A549 treated with AZD2906 at 1 μM for 4 hours (cell line): ENCODE measurements at places on chromosomes 1 and 21. TPM values are rescaled to one million over a fixed set of nuclear protein-coding genes. Genes with fewer than 3 reads are reported as not detected.

KLHDC8A gene
- total RNA-seq: 0.63 to 1.4 TPM (median 0.78 TPM) in 5 replicates

ANGPTL3 gene
- total RNA-seq: not detected in 5 replicates

TRIM17 gene
- not detected in 5 replicates for total RNA-seq

PKN2 gene
- 9.9 to 16.1 TPM (median 12.8 TPM) in 5 replicates for total RNA-seq

TTC34 gene
- total RNA-seq: 0.02 to 0.05 TPM (median 0.03 TPM) in 5 replicates

PTPN14 gene
- 9.3 to 12.1 TPM (median 11.2 TPM) in 5 replicates for total RNA-seq

ASCL5 gene
- total RNA-seq: 0.08 to 0.16 TPM (median 0.09 TPM) in 5 replicates

DCST2 gene
- total RNA-seq: 0.37 to 1.2 TPM (median 0.71 TPM) in 5 replicates

LRRC40 gene
- 7.9 to 12.4 TPM (median 9.6 TPM) in 5 replicates for total RNA-seq

SCYL3 gene
- total RNA-seq: 2.3 to 3.3 TPM (median 2.8 TPM) in 5 replicates

NBPF10 gene
- 0.92 to 1.3 TPM (median 1.2 TPM) in 5 replicates for total RNA-seq

IL24 gene
- total RNA-seq: 0.31 to 0.55 TPM (median 0.39 TPM) in 5 replicates

F5 gene
- total RNA-seq: 0.06 to 0.45 TPM (median 0.16 TPM) in 5 replicates

GNAT2 gene
- 0.07 to 0.10 TPM in 2 of 5 replicates, not detected in the others for total RNA-seq

SYCP1 gene
- not detected in 5 replicates for total RNA-seq

PROK1 gene
- total RNA-seq: not detected in 5 replicates

CENPL gene
- total RNA-seq: 11.4 to 14.7 TPM (median 12.6 TPM) in 5 replicates

CR1L gene
- 0.15 TPM in 1 of 5 replicates, not detected in the others for total RNA-seq

RGS1 gene
- total RNA-seq: not detected in 5 replicates

COL24A1 gene
- 0.01 to 0.05 TPM (median 0.02 TPM) in 5 replicates for total RNA-seq

BEND5 gene
- total RNA-seq: not detected in 5 replicates

CLIC6 gene
- 0.06 to 0.10 TPM (median 0.09 TPM) in 5 replicates for total RNA-seq

PTGER3 gene
- 0.01 TPM in 1 of 5 replicates, not detected in the others for total RNA-seq

NBPF4 gene
- total RNA-seq: 0.08 to 0.11 TPM (median 0.10 TPM) in 4 of 5 replicates, not detected in the other

SPATA1 gene
- 0.66 to 1.1 TPM (median 0.80 TPM) in 4 of 5 replicates, not detected in the other for total RNA-seq

ARTN gene
- total RNA-seq: 0.14 to 0.39 TPM (median 0.28 TPM) in 5 replicates

CBR1 gene
- 144 to 169 TPM (median 164 TPM) in 5 replicates for total RNA-seq

RLF gene
- 4.3 to 6.2 TPM (median 4.7 TPM) in 5 replicates for total RNA-seq

LIN28A gene
- total RNA-seq: 0.02 TPM in 1 of 5 replicates, not detected in the others

ACTA1 gene
- 0.14 to 0.16 TPM (median 0.15 TPM) in 4 of 5 replicates, not detected in the other for total RNA-seq

EVA1B gene
- 10.7 to 26.0 TPM (median 24.6 TPM) in 5 replicates for total RNA-seq

TSPAN2 gene
- total RNA-seq: 0.68 to 1.3 TPM (median 0.86 TPM) in 5 replicates

PPIE gene
- total RNA-seq: 38.0 to 40.4 TPM (median 39.6 TPM) in 5 replicates

EFHD2 gene
- total RNA-seq: 213 to 310 TPM (median 296 TPM) in 5 replicates

CCNL2 gene
- total RNA-seq: 38.0 to 55.0 TPM (median 48.1 TPM) in 5 replicates

LCE1F gene
- not detected in 5 replicates for total RNA-seq
